ENCODE measurements at places on chromosomes 7 and 10.

DNA sequence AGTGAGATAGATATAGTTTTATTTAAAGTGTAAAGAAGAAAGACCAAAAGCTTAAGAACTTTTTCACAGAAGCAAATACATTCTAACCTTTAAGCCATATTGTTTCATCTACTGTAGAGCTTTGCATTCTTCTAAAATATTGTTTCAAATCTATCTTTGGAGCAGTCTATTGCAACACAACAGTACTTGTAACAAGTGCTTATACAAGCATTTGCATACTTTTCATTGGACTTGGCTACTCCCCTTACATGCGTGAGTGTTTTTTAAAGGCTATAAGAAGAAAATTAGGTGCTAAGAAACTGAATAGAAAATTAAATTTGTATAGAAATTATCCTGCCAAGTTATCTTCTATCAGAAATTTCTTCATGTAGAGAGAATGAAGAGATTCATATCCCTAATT lies 45.3 kb downstream of the SEMA3E start:
- DNase-seq: no peak

DNA sequence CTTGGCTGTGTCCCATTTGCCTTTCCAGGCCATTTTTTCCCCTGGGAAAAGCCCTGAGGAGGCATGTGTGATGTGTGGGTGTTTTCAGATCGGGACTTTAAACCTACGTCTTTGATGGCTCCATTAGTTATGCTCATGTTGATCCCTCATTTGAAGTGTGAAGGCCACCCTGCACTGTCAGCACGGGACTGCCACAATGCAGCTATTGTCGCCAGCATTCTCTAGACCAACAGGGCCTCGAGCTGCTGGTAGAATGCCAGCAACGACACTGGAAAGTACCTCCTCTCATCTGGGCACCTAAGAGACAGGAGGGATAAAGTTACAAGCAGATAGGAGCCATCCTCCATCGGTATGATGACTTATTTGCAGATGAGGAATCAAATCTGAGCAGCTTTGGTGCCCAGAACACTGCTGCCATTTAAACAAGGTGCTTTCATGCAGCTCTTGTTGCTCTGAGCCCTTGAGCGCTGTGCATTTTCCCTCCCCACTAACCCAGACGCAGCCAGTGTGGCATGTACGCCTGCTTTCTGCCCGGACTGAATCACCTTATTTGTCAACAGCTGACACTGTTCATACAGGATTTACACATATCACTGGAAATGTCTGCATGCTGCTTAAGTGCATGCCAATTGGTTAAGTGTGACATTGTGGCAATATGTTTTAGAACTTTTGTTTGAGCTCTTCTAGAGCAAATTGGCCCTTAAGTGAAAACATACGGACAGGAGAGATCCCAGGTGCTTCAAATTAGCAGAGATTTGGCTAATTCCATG lies 175.0 kb upstream of the PITRM1 start:
- no peak for DNase-seq

DNA sequence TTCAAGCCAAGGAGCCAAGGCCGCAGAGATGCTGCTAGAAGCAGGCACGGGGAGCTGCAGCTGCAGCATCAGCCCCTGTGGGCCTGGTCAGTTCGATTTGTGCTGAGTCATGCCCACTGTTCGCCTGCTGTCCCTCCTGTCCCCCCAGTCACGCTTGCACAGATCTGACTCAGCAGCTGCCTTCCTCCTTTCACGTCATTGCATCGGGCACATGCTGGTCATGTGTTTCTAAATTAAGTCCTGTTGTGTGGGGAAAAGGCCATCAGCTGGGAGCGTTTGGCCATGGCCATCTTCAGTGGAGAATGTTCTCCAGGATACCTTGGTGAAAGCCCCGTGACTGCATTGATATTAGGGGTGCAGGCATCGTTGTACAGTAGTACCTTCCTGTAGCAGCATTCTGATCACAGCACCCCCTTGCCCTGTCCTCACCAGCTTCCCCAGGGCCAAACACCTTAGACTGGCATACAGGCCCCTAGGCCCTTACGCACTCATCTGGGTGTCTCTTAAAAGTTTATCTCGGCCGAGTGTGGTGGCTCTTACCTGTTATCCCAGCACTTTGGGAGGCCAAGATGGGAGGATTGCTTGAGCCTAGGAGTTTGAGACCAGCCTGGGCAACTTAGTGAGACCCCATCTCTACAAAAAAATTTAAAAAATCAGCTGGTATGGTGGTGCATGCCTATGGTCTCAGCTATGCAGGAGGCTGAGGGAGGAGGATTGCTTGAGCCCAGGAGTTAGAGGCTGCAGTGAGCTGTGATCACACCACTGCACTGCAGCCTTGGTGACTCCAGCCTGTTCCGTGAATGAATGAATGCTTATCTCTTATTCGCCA lies 23.2 kb downstream of the POR start:
- DNase-seq: no peak

DNA sequence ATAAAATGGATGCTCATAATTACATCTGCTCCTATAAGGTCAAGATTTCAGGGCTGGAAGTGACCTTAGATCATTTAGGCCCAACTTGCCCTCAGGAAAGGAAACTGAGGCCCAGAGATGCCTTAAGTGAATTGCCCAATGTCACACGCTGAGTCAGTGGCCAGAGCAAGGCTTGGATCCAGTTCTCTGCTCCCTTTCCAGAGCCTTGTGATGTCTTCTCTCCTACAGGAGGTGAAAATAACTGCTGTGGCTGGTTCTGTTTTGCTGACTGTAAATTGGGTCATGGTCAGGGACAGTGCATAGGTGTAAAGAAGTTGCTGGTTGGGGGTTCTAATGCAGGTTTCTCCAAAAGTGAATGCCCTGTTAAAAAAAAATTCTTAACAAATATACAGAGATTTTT lies 91.3 kb downstream of the TCF7L2 start:
- DNase-seq: no peak

DNA sequence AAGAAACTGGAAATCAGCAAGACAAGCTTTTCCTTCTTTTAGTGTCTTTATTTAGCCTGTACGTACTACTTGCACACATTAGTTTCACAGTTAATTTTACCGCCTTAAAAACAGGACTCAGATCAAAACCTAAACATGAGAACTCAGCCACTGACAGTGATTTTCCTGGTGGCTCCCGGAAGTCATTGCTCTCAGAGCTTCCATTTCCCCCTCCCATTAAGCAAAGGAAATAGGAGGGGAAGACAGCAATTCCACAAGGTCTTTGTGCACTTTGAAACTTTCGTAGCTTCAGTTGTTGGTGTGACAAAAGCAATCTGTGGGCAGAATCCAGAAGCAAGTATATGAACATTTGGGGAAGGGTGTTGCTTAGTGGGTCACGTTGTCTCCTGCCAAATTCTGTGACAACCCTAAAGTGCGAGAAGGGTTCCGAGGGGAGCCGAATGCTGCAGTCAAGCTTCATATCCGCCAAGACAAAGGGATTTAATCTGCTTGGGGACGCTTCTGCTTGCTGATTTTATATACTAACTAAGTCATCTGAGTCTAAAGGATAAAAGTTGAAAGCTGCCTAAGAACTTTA lies 30.4 kb downstream of the FAM53B start:
- DNase-seq: no peak

DNA sequence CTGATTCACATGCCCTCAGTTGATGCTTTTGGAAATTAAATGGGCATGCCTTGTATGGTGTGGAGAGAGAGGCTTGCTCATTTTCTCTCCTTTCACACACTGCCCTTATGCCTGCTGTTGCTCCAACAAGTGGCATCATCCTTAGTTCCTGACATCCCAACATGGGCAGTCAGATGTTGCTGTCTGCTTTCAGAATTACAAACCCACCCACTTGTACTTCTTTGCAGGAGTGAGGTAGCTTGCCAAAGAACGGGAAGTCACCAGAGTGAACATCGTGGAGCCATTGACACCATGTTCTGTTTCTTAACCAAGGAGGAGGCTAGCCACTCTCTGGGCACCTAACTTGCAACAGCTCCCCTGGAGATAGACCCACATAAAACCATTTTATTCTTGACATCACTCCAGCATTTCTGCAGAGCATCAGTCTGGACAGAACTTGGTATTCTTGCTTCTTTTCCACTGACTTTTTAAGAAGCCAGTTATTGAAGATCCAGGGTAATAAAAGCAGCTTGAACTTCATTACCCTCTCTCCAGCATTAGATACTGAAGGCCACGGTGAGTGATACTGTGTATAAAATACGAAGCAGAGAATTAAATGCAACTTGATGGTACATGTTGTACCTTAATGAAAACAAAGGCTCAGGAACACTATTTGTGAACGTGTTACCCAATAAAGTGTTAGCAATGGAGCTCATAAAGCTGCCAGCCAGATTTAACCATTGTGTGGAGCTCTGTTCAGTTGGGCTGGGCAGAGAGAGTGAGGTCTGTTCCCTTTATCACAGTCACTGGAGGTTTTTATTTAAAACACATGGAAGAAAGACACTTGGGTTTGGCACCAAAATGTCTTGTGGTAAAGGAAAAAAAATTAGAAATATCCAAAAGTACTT lies 195.8 kb upstream of the HABP2 start:
- DNase-seq: no peak

DNA sequence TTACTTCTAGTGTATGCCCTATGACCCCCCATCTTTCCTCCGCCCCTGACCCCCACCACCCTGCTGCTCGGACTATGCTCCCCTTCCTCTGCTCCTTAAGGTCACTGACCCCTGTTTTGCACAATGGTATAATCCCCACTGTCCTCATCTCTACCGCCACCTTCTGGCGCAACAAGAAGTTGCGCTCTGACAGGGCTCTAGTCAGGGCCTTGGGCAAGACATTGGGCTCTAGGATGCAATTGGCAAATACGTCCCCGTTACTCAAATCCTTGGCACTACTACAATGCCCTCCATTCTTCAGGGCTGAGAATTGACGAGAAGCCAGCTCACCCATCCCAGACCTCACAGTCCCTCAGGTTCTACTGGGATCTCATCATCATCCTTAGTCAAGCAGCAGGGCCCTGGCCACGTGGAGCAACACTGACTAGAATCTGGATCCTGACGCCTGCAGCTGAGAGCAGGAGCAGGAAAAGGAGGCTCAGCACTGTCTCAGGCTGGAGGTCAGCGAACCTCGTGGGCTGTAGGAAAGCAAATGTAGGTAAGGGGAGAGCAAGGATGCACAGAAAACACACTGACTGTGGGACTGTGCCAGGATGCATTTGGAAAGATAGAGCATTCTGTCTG lies 10.6 kb downstream of the LRIT2 start:
- DNase-seq: no peak

DNA sequence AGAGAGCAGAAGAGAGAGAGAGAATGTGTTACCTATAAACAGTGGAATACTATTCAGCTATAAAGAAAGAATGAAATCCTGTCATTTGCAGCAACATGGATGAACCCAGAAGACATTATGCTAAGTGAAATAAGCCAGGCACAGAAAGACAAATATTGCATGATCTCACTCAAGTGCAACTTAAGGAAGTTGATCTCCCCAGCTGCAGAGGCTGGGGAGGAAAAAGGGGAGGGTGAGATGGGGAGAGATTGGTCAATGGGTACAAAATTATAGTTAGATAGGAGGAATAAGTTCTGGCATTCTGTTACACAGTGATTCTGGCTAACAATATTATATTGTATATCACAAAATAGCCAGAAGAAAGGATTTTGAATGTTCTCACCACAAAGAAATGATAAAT lies 11.2 kb upstream of the JAZF1 start:
- no peak for DNase-seq

- no peak for DNase-seq
Observed at GRCh38 chr10:88185830-88186229, 322.4 kb downstream of the PTEN start.

DNA sequence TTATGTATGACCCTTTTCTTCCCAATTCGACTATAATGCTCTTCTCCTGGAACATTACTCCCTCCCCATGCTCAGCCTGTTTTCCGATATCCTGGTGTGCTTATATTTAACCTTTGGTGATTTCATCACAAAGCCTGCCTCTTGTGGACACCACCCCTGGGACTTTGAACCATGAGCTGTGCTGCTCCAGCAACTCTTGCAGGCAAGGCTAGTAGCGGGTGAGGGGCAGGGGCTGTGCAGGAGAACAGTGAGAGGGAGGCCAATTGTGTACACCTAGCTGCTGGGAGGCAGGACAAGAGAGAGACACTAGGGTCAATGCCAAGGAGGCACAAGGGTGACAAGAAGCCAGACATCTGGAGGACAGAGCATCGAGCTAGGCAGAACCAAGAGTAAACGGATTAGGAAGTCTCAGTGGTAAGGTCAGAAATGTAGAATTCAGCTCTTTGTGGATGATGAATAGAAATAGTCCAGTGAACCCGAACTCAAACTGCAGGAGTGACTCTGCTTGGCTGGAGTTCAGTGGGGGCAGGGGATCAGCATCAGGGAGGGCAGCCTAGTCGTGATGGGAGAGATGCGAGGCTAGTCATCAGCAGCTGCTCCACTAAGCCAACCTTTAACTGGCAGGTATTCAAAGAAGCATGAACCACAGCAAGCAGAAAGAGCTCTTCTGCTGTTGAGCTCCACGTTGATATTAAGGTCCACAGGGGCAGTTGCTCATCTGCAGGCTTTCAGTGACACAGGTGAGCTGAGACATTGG lies 31.0 kb upstream of the MKI67 start:
- no peak for DNase-seq

DNA sequence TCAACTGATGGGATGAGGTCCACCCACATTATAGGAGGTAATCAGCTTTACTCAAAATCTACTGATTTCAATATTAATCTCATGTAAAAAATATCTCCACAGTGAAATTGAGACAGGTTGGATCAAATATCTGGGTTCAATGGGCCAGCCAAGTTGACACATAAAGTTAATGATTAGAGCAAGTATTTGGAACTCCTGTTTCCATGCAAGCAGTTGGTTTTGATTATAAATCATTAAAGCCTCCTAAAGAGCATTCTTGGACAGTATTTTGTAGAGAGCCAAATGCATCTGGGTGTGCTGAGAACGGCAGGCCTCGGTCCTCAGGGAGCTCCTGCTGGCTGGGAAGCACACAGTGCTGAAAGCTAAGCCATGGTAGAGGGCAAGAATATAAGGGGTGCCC lies 126.9 kb upstream of the BTBD16 start:
- DNase-seq: no peak

DNA sequence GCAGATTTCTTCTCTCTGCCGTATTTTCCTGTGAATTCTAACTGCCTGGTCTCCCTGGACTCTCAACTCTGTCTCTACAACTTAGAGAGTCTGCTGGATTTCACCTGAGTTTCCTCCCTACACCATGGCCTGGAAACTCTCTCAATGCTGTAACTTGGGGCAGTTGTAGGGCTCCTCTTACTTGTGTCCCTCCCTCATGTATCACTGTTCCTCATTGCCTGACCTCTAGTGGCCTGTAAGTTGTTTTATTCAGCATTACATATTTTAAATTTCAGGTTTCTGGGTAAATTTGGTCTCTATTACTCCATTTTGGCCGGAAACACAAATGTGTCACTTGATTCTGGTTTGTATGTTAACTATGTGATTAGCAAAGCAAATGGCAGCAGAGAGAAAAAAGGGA lies 70.9 kb downstream of the DYNC1I1 start:
- no peak for DNase-seq

DNA sequence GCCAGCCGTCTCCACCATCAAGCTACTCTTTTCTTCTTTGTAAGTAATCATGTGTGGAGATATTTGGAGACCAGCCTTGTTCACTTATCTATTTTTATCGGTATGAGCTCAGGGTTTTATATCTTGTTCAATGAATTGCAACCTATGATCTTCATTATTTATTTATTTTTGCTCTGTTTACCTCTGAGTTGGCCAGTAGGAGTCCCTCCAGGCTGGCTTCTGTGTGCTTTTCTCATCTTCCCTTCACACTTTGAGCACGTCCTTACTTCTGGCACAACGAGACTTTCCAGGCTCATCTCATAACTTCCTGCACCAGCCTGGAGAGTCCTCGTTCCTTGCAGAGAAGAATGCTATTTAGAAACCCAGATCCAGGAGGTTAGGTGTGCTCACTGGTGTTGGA lies 375.8 kb upstream of the PODXL start:
- no peak for DNase-seq
